CD8-positive, alpha-beta memory T cell (primary cell): ENCODE measurements at places on chromosomes 2 and 18.

GRCh38 chr18:31513189-31513935 is 15.4 kb downstream of the DSG2 start:
- no peak overlapping the region for H3K27ac ChIP-seq
- no peaks in the 10 kb centered on the region for H3K36me3 ChIP-seq
- no peak for DNase-seq
- H3K4me1 ChIP-seq = no peaks in the 10 kb centered on the region
- no peak overlapping the region for H3K4me3 ChIP-seq
- no peaks in the 10 kb centered on the region for H3K27me3 ChIP-seq

DNA sequence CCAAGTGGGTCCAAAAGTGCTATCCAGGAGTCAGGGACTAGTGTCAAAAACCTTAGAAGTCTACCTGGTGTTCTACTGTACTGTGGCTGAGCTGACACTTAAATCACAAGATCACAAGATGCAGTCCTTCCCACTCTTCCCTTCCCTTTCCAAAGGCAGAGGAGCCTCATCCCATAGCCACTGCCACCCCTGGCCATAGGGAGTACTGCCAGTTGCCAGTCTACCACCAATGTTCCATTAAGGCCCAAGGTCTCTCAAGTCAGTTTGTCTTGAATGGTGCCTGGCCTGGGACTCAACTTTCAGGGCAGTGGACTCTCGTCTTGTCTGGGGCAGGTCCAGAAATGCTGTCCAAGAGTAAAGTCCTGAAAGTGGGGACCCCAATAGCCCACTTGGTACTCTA is 585.6 kb downstream of the NUP35 start:
- H3K4me3 ChIP-seq = no peak overlapping the region
- H3K27ac ChIP-seq = no peak overlapping the region
- H3K27me3 ChIP-seq = no peaks in the 10 kb centered on the region
- DNase-seq = no peak
- H3K36me3 ChIP-seq = no peaks in the 10 kb centered on the region

- no peak overlapping the region for H3K27ac ChIP-seq
- H3K4me1 ChIP-seq = peaks cover 16% of the 10 kb centered on the region
- no peak for DNase-seq
- no peak overlapping the region for H3K4me3 ChIP-seq
Observed at GRCh38 chr2:168611091-168611490, 155.0 kb downstream of the CERS6 start.

DNA sequence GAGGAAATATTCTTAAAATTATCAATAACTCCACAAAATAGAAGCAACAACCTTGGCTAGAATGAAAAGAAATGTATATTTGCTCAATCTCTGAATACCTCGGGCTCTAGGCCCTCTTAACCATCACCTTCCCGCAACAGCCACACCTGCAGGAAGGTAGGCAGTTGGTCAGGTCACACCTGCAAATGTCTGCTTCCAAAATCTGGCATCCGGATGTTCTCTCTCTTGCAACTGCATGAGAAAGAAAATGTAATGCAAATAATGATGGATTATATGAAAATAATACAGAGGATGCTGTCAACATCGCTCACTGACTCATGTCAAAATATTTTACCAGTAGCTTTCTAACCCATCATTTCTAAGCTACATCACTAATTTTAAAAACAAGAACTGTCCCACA is 148.3 kb downstream of the SATB2 start:
- no peak overlapping the region for H3K4me3 ChIP-seq
- no peaks in the 10 kb centered on the region for H3K27me3 ChIP-seq
- H3K4me1 ChIP-seq = no peaks in the 10 kb centered on the region
- DNase-seq = no peak
- no peaks in the 10 kb centered on the region for H3K36me3 ChIP-seq

GRCh38 chr2:195049372-195050031 is 607.5 kb upstream of the SLC39A10 start:
- H3K4me3 ChIP-seq = no peak overlapping the region
- no peaks in the 10 kb centered on the region for H3K36me3 ChIP-seq
- no peaks in the 10 kb centered on the region for H3K4me1 ChIP-seq
- no peak overlapping the region for H3K27ac ChIP-seq

DNA sequence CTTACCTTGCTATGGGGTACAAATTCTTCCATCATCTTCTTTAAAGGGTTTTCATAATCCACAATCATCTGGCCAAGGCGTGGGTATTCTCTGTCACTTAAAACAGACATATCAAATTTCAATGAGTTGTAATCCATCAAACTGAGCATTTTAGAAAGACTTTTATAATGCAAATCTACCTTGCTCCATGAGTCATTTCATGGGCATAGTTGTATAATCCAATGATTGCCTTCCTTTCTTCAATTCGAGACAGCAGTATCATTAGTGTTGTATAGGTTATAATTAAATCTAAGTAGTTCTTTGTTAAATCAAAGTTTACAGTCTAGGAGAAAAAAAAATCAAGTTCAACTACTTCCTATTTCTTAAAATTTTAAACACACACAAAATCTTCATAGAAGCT is 36.3 kb downstream of the NCKAP1 start:
- no peaks in the 10 kb centered on the region for H3K4me1 ChIP-seq
- H3K27me3 ChIP-seq = no peaks in the 10 kb centered on the region
- DNase-seq = no peak
- no peak overlapping the region for H3K27ac ChIP-seq

DNA sequence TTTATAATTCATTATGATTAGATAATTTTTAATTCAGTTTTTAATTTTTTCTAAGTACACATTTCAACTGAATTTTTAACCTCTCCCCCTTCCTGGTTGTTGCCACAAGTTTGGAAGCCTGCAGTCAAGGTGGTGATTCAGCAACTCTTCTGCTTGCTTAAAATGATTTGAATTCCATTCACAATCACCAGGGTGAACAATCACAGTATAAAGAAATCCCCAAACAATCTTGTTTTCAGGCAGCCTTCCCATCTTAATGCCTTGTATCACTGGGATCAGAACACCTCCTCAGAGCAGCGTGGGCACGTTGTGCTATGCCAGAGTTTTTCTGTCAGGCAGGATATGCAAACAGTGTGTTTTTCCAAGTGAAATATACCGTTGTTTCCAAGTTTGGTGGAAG is 46.7 kb upstream of the BARD1 start:
- H3K27me3 ChIP-seq = no peaks in the 10 kb centered on the region
- H3K4me1 ChIP-seq = no peaks in the 10 kb centered on the region
- no peak overlapping the region for H3K4me3 ChIP-seq

DNA sequence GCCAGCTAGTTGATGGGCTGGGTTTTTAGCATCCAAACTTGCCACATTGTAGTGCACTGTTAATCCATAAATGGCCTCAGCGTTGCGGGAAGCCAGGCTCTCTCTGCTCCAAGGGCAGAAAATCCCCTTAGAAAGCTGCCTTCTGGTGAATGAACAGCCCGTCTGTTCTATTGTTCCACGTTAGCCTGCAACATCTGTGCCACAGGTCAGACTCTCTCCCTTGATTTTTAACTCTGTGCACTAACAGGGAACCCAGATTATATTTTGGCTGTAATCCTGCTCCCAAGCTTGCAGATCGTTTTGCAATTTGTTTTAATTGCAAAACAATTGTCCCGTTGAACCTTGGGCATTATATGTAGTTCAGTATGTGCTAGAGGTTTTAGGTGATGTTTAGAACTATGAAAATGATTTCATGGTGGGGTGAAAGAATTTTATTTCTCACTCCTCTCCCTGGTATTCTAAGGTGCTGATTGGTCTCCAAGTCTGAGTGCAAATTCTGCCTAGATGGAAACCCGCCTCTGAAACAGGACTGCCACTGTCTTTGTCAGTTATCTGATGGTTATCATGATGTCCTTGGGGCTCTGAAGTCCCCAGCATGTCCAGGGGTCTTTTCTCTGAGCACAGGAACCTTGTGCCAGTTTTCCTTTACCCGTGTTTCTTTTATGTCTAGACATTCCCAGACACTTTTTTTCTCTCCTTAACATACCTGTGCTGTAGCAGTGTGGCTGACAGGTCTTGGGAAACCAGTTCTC is 106.6 kb downstream of the MAP4K4 start:
- H3K4me3 ChIP-seq = no peak overlapping the region
- DNase-seq = no peak
- no peaks in the 10 kb centered on the region for H3K27me3 ChIP-seq
- no peak overlapping the region for H3K27ac ChIP-seq
- H3K4me1 ChIP-seq = peaks cover 40% of the 10 kb centered on the region

GRCh38 chr18:61607867-61608266 is 274.6 kb downstream of the CDH20 start:
- no peaks in the 10 kb centered on the region for H3K36me3 ChIP-seq
- H3K27me3 ChIP-seq = no peaks in the 10 kb centered on the region
- no peaks in the 10 kb centered on the region for H3K4me1 ChIP-seq
- H3K4me3 ChIP-seq = no peak overlapping the region

GRCh38 chr18:76054156-76054555 is 440.9 kb downstream of the ZNF516 start:
- H3K36me3 ChIP-seq = no peaks in the 10 kb centered on the region
- no peaks in the 10 kb centered on the region for H3K4me1 ChIP-seq
- H3K27me3 ChIP-seq = no peaks in the 10 kb centered on the region
- no peak for DNase-seq

DNA sequence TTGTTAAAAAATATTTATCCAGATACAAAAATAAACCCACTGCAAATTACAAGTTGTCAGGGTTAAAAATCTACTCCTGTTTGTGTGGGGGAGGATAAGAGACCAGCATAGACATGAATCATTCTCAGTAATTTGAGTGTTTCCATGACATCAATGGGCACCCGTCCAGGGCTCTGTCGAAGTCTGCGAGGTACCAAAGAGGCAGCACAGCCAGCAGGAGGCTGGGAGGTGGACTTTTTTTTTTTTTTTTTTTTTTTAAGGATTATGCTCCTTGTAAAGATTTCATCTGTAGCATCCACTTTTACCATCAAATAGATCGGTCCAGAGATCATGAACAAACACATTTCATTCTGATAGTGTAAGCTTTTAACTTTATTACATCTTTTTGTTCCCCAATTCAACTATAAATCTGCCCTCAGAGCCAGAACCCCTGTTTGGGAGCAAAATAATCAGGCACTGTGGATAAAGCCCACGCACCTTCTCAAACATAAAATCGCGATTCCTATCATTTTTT is 182.0 kb downstream of the TCF4 start:
- H3K36me3 ChIP-seq = no peaks in the 10 kb centered on the region
- no peak overlapping the region for H3K4me3 ChIP-seq
- H3K27ac ChIP-seq = no peak overlapping the region

DNA sequence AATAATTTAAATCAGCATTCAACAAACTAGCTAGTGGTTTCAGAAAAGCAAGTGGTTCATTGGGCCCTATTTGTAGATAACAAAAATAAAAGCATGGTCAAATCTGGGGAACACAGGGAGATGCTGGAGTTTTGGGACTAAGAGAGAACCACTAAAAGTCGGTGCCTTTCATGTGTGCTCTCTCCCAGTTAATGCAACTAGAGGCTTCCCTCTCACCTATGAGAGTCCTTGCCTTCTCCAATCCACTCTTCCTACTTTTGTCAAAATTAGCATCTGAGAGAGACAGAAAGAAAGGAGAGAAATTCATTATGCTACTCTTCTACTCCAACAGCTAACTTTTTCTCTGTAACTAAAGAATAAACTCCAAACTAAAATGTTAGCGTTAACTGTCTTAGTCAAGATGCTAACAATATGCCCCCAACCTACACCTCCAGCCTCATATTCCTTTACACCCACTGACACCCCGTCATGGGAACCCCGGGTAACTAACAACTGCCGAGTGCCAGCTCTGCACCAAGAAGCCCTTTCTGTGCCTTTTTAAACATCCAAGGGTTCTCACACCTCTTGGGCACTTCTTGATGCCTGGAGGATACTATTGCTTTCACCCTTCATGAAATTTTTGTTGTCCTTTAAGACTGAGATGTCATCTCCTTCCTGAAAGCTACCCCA is 133.4 kb downstream of the RBMS1 start:
- no peak overlapping the region for H3K4me3 ChIP-seq
- no peak for DNase-seq
- H3K27me3 ChIP-seq = no peaks in the 10 kb centered on the region
- no peak overlapping the region for H3K27ac ChIP-seq
- peaks cover 2% of the 10 kb centered on the region for H3K36me3 ChIP-seq

DNA sequence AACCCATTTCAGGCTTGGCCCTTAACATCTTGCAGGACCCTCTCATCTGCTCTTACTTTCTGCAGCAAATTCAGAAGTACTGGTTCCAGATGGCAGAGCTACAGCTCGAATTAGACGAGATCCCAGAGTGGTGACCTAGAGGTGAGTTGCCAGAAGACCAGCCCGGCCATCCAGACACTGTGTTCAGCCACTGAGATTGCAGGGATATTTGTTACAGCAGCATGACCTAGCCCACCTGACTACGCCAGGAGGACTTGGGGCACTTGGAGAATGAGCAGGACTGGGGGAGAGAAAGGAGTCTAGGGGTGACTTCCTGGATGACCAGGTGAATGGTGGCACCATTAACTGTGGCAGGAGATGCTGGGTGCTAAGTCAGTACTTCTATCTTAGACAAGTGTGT is 67.2 kb upstream of the ID2 start:
- no peak overlapping the region for H3K27ac ChIP-seq
- H3K4me3 ChIP-seq = no peak overlapping the region
- H3K4me1 ChIP-seq = no peaks in the 10 kb centered on the region
- no peaks in the 10 kb centered on the region for H3K36me3 ChIP-seq
